Osteoblast (primary cell): ENCODE measurements at places on chromosomes 5 and 9. TPM values are rescaled to one million over a fixed set of nuclear protein-coding genes. Genes with fewer than 3 reads are reported as not detected.
A peak's percentile ranks its signal among the peaks of the same experiment; 100 is the strongest.

- no peak for DNase-seq
Observed at GRCh38 chr5:149776361-149777305, 46.5 kb downstream of the PPARGC1B start.

DNA sequence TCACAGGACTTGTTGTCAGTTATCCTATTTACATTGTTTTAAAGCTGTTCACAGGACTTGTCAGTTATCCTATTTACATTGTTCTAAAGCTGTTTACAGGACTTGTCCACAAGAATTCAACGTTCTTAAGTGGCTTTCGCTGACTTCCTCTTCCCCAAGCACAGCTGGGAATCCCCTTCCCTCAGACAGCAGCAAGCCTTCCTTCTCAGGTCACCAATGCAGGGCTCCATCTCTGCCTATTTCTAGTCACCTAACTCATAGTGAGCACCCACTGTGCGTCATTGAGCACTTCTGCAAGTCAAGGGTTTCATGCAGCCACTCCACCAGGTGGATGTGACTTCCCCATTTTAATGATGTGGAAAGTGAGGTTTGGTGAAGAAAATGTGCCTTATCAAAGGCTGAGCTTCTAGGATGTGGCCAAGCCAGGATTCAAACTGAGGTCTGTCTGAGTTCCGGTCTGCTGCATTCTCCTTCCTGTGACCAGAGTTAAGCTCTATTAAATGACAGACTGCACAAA, 109.8 kb upstream of the ZNF462 start:
- DNase-seq = peak; percentile 49

DNA sequence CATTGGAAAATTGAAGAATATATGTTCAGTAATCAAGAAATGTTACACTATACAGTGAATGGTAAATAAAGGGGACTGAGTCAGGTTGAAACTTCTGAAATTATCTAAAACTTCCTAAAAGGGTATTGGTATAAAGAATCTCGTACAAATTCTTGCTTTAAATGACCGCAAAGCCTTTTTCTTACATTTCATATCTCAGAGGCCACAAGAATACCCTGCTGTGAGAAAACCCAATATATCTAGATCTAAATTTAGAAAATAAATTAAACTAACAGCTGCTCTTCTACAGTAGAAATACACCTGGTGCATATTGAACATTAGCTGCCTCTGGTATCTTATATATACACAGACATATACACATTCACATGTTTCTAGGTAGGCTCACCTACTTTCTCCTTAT, 221.7 kb downstream of the PCSK5 start:
- DNase-seq = no peak

- DNase-seq = no peak
Observed at GRCh38 chr9:117535973-117536372, 121.1 kb upstream of the ASTN2 start.

MARVELD2 gene
- total RNA-seq = 7.7 and 9.4 TPM in 2 replicates

LAMC3 gene
- total RNA-seq = under 0.01 TPM in 1 of 2 replicates, not detected in the other
